ENCODE measurements at places on chromosomes 7 and 10.

DNA sequence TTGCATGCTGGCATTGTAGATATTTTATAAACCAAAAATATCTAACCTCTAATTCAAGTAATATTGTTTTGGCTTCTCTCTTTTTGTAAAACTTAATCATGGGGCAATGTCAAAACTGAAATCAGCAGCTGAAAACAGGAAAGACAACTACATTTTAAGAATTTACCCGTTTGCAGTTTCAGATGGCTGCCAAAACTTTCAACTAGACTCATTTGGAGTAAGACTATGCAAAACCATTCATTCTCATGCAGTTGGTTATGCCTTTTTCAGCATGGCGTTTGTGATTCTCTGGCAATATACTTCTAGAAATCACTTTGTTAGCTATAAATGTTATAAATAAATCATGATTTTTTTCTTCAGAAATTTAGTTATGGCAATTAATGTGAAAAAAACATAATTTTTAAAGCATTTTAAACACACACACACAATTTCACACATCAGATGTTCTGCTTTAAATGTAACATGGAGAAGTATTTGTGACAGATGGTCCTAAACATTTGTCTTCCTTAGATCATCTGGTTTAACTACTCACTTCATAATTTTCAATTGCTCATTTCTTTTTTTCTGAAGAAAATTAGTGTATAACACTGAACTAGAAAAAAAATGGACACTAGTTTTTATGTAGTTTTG is 116.4 kb downstream of the ITGB8 start:
- DNase-seq: no peak

- DNase-seq: no peak
Observed at GRCh38 chr10:132722394-132723329, 63.3 kb downstream of the NKX6-2 start.

GRCh38 chr7:27191833-27192545 is 7.0 kb upstream of the HOXA11 start:
- no peak for DNase-seq

DNA sequence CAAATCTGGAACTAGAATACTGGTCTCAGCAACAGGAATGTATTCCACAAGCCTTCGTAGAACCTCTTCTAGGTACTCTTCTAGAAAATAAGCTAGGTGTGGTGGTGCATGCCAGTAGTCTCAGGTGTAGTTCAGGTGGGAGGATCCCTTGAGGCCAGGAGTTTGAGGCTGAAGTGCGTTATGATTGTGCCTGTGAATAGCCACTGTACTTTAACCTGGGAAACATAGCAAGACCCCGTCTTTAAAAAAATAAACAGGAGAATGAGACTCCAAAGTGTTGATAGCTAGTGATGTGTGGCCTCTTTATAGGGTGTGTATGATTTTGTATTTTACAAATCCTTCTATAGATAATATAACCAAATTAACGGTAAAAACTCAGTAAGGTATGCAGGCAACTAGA is 1.5 kb upstream of the ZNF775 start:
- no peak for DNase-seq

DNA sequence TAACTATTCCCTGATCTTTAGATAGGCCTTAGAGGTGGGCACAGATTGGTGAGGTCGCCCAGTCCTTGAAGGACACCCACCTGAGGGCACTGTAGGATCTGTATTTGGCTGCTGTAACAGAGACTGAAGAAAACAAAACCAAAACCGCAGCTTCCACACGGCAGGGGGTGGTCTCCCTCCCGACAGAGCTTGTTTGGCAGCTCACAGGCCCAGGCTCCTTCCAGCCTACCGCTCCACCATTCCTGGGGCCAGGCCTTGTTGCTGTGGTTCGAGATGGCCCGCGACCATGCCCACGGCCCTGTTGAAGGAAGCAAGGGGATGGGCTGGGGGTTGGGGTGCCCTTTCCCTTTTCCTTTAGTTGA is 30.4 kb downstream of the ZNF783 start:
- no peak for DNase-seq

- DNase-seq: no peak
Observed at GRCh38 chr7:143376396-143376795, 4.7 kb upstream of the ZYX start.

Data from A172 (cell line).